ENCODE measurements at places on chromosomes 5 and 9.

DNA sequence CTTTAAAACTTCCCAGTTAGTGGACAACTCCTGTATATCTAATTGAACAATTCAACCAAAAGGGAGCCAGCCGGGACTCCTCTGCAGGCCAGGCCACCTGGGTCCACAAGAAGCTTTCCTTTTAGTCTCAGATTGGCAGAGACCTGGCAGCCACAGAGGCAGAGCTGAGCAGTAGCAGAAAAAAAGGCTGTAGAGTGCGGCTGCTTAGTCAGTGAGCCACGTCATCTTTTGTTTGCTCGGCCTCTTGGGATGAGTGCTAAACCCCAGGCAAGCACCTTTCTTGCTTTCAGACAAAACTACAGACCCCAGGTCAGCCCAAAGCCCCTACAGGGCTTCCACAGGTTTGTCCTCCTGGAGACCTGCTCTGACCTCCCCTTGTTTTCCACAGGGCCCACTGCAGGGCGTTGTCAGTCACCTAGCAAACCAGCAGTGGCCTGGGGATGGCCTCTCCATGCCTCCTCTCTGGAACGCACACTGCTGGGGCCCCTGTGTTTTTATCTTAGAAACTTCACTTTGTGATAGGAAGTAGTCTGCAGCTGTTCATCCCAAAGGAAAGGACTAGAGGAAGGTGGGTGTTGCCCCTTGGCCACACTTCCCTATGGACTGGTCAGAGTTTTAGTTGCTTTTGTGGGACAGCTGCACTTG, 49.9 kb downstream of the SHB start:
- DNase-seq = no peak

DNA sequence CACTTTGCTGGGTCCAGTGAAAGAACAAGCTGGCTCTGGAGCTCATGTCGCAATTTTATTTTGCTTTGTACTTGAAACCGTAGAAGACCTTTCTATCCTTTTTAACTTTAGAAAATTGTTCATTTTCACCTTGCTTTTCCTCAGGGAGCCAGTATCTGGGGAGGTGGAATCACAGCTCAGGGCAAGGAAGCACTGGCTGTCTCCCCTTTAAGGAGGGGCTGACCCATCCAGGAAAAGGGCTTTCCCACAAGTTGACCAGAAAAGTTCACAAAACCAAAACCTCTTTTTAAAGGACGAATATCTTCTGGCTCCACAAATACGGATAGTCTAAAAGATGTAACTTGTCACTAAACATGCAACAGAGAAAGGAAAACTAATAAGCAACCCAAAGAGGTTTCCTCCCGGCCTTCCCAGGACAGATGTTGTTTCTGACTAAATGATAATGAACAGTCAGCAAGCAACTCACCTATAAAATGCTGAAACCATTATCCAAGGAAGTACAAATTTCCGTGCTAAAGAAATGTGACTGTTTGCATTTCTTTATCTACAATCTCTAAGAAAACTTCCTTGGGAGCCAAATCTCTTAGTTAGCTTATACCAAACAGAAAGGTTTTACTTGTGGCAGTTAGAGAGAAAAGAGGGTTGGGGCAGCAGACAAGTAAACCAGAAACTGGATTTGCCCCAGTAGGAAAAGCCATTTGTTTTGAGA, 278.2 kb downstream of the PLK2 start:
- DNase-seq = no peak

DNA sequence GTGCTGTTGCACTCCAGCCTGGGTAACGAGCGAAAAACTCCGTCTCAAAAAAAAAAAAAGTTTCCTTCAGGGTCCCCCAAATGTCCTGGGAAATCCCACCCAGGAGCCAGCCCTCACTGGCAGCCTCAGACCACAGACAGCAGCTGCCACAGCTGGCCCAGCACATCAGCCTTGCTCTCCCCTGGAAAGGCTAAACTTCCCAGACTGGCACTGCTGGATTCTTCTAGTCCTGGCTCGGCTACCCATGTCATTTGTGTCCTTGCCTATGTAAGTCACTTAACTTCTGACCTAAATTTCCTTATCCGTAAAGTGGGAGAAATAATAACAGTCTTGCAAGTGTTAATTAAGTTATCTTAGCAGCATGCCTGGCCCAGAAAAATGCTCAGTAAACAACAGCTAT, 8.6 kb upstream of the PRRC2B start:
- no peak for DNase-seq

DNA sequence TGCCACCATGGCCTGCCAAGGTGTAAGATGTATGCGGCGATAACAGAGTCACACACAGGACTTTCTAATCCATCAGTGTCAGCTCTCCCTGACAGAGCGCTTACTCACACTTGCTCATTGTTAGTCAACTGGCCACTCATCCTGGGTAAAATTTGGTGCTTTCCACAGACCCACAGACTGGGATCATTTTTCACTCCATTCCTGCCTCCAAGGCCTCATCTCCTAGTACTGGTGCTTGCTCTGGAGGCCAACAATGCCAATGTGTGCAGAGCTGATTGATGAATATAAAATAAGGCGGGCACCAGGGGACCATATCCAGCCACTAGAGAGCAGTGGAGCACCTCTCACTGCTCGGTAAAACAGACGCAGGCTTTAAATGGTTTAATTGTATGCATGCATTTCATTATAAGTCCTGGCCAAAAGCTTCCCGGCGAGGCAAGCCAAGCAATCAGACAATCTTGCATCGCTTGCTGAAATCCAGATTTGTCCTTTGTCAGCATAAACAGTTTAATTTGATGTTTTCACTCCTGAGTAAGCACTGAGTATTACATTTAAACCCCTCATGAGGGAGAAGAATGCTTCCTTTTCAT, 22.3 kb downstream of the PSMB7 start:
- no peak for DNase-seq

- DNase-seq = peak; percentile 59
Measured at GRCh38 chr5:132496631-132497487, 6.3 kb upstream of the IRF1 start.

- no peak for DNase-seq
Measured at GRCh38 chr5:171906703-171907590, 99.5 kb downstream of the FBXW11 start.

DNA sequence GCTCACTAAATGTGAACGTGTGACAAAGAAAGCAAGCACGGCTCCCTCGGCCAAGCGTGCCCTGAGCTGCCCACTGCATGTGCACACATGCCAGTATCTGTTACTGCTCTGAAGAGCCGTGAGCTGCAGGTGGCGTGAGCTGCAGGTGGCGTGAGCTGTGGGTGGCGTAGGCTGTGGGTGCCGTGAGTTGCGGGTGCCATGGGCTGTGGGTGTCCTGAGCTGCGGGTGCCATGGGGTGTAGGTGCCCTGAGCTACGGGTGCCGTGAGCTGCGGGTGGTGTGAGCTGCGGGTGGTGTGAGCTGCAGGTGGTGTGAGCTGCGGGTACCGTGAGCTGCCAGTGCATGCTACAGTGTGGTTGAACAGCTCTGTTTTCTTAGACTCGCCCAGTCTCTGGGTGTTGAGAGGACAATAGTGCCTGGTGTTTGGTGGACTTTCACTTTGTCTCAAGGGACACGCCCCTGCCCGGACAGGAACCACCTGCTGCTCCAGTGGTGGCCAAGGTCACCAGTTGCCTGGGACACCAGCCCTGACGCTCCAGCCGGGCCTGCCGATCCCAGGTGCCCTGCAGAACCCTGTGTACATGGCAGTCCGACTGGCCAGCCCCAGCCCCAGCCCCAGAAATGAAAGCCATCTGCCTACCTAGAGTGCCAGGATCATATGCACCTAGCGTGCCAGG, 6.7 kb downstream of the CCDC187 start:
- no peak for DNase-seq

- DNase-seq = no peak
Measured at GRCh38 chr5:61667525-61668218, 335.6 kb downstream of the ZSWIM6 start.

DNA sequence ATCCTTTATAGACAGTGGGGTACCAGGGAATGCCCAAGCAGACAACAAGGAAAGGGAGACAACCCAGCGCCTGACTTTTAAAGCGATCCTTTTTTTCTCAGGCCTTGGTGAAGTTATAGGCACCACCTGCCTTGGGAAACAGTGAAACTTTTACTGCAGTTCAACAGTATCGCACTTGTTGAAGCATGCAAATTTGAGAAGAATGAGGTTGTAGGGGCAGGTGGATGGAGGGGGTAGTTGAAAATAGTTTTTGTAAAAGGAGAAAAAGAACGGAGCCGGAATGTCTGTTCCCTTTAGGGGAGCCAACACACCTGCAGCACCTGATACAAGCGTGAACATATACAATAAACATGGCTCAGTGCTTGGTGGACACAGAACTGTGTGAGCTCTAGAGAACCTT, 190.2 kb upstream of the NR3C1 start:
- no peak for DNase-seq
